Natural killer cell (primary cell): ENCODE measurements at places on chromosomes 4 and X.

DNA sequence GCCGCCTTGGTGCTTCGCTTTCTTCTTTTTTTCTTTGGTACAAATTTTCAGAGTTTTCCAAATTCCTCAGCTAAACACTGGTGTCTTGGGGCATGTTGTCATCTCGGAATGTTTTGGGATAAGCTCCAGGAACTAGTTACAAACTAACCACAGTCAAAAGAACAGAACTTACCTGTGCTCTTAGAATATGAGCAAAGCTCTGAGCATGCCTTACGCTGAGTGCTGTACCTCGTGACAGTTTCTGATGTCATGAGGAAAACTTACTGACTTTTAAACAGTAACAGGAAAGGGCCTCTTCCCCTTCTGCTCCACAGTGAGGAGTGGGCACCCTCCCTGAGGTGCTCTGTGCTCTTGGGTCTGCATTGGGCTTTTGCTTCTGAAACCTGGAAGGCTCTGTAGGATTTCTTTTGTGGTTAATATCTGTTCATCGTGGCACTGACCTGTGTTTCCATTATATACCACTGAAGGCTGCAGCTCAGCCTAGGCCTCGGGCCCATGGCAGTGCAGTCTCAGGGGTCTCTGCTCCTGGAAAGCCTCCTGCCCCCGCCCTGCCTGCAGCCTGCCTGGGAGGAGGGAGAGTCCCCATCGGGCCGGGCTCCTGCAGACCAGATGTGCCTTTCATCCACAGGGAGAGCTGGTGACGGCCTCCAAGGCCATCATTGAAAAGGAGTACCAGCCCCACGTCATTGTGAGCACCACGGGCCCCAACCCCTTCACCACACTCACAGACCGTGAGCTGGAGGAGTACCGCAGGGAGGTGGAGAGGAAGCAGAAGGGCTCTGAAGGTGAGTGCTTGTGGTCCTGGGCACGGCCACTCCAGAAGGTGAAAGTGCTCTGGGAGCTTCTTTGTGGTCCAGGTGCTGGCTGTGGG lies 48.7 kb downstream of the NOP14 start:
- DNase-seq = no peak

GRCh38 chrX:120725874-120726273 lies 96.0 kb upstream of the C1GALT1C1 start:
- DNase-seq = no peak

DNA sequence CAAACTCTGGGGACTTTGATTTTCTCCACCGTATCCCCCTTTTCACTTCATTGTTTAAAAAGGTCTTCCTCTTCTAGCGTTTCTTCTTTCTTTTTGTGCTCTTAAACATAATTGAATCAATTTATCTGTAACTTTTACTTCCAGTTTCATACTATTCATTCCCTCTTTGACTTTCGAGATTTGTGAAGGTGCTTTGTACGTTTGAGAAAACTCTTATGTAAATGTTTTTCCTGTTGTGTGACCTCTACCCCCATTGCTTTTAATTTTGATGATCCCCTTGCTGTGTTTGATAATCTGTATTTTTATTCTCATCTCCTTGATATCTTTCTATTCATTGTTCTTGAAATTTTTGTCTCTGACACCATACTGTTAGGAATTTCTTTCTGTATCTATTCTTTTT lies 4.8 kb downstream of the USP38 start:
- no peak for DNase-seq

GRCh38 chr4:26873391-26874026 lies 12.9 kb downstream of the STIM2 start:
- DNase-seq = peak; percentile 71

DNA sequence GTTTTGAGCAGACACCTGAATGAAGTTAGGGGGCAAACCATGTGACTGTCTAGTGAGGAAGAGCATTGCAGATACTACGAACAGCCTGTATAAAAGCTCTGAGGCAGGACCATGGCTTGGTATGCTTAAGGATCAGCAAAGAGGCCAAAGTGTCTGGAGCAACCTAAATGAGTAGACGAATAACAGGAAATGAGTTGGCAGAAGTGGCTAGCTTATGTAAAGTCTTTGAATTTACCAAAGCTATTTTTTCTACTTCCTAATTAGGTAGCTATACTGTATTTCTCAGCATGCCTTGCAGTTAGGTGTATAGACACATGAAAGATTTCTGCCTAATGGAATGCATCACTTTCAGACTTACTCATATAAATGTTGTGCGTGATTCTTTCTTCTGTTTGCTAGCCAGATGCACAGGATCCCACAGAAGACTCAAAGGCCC lies 9.3 kb upstream of the GPRIN3 start:
- no peak for DNase-seq

GRCh38 chrX:110600745-110601310 lies 194.8 kb downstream of the CHRDL1 start:
- no peak for DNase-seq
